ENCODE measurements at places on chromosomes 5 and 9.

GRCh38 chr5:31993165-31993961, 180.8 kb downstream of the GOLPH3 start:
- peak; percentile 75 for DNase-seq

DNA sequence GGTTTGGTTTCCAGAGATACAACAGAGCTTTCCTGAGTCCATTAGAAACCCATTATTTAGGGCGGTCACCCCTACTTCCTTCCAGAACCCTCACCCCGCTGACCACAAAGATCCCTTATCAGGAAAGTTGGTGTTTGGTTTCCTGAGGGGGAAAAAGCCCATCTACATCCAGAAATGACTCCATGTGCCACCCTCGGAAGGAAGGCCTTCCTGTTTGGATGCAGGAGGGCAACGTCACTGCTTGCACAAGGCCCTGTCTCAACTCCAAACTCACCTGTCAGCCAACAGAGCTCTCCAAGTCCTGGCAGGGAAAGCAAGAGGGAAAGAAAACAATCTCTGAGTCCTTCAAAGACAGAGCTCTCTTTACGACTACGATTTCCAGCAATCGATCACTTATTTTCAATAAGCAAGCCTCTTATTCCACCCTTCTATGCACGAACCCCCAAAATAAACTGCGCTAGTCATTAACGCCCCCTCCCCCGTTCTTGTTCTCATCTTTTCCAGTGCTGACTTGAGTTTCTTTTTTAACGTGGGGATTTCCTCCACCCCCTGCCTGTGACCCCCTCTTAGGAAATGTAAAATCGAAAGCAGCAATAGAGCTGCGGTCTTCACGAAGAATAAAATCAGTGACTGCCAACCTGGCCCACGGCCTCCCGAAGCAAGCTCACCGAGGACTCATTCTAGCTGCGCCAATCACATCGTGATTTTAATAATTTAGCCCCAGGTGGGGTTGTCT, 35.7 kb upstream of the NTNG2 start:
- DNase-seq = no peak

GRCh38 chr9:89154651-89155336, 23.8 kb downstream of the SHC3 start:
- DNase-seq = peak; percentile 72

- DNase-seq = no peak
Observed at GRCh38 chr5:147441191-147441695, 68.6 kb downstream of the DPYSL3 start.

DNA sequence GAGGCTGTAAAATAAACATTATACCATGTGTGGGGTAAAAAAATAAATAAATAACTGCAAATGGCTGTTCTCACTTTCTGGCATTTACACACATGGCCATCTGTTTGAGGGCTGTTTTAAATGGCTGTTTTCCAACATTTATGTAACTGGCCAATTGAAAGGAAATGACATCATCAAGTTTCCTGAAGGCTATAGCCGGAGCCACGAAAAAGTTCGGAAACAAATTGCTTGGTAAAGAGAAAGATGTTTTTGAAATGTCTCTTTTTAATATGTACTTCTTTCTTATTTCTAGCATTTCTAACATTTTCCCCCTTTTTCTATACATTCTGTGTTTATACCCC, 95.4 kb upstream of the DAB2 start:
- DNase-seq = peak; percentile 78

DNA sequence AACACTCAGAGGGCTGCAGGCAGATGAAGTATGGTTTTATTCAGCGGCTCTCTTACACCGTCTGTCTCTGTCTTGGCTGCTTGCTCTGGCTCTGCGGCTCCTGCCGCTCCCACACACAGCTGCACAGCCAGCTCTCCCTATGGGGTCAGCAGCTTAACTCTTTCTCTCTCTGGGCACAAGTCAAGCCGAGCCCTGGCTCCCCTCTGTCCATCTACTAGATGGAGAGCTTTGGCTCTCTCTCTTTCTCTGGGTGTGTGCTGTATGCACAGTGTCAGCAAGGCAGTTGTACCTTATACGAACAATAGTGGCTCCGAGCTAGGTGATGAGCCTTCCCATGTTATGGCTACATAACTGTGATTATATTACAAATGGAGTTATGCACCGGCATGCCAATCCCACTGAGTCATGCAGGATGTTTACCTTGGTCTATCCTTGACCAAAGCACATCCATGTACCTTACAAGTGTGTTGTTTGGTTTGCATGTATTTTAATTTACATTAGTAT, 19.3 kb upstream of the PPP2CA start:
- no peak for DNase-seq

DNA sequence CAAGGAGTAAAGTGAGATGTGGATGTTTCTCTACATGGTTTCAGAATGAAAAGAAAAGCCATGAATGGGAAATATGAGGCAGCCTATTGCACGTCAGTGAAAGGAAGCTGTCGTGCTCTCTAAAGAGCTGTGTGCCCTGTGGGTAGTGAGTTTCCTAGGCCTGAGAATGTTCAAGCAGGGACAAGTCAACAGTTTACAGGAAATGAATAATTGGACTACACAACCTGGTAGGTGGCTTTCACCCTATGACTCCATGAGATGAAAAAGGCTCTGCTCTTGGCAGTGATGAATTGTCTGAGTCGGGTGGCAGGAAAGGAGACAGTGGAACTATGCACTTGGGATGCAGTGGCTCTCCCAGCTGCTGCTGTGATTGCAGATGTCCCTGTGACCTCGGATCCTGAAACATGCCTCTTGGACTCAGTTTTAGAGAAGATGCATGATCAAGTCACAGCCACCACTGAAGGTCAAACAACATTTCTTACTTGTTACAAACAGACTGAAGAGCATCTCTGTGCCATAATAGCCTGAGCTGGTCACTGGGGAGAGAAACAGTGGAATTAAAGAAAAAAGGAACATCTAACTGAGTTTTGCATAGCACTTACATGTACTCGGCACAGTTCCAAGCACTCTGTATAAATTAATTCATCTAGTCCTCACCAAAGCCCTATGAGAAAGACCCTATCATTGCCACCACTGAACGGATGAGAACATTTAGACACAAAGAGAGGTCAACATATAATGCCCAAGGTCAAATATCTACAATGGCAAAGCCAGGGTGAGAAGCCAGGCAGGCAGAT, 293.7 kb downstream of the SPOCK1 start:
- DNase-seq = no peak

DNA sequence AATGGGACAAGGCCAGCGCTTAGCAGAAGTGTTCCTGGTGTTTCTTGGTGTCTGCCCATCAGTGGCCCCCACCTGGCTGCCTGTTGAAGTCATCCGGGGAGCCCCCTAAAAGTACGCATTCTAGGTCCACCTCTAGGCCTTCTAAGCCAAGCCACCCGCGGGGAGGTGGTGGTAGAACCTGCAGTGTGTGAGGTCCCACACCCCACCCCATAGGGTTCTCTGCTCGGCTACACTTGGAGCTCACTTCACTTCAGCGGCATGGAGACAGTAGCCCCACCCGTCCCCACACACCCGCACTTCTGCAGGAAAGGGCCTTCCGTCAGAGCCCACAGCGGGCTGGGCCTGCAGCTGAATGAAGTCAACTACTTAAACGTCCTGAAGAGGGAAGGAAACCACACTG, 29.6 kb upstream of the FCN2 start:
- no peak for DNase-seq

- no peak for DNase-seq
Observed at GRCh38 chr9:82022121-82022520, 33.5 kb downstream of the SPATA31D1 start.
